ENCODE measurements at places on chromosomes 4 and X.

- no peak for DNase-seq
These were observed 203.9 kb upstream of the GRID2 start for GRCh38 chr4:92099861-92100260.

- no peak for DNase-seq
These were observed 89.8 kb downstream of the UCHL1 start for GRCh38 chr4:41346306-41347061.

DNA sequence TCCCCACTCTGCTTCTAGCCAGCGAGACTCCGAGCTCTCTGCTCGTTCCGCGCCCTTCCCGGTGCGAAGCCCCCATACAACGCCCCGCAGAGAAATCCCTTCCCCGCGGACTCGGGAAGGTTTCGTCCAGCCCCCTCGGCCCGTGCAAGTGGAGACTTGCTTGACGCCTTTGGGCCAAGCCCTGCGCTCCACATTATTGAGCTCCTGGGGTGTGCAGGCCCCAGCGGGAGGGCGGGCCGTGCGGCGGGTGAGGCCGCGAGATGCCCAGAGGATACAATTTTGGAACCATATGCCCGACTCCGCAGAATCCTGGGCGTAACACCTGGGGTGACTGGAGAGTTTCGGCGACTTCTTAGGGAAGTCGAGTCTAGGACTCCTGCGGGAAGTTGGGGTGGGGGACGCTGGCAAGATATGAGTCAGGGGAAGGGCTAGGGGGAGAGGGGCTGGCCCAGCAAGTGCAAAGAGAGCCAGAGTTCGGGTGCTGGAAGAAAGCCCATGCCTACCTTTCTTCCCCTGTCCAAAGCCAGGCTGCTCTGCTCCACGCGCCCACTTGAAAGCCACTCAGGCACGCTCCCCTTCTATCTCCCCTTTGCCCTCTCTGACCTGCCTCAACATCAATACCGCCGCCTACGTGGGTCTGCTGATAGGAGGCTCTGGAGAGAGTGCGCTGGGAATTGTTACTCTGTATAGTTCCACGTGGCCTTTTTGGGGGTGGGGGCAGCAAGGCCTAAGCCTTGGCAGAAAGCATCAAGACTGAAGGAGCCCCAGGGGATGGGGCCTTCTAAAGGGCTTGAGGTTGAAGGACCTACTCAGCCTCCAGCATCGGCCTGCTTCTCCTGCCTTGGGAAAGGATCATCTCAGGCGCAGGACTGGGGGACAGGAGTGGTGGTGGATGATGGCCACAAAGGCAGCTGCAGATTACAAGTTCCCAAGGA is 1.2 kb upstream of the ELF4 start:
- DNase-seq: no peak

- DNase-seq: no peak
These were observed 94.7 kb upstream of the CBLL2 start for GRCh38 chrX:22177950-22178515.

DNA sequence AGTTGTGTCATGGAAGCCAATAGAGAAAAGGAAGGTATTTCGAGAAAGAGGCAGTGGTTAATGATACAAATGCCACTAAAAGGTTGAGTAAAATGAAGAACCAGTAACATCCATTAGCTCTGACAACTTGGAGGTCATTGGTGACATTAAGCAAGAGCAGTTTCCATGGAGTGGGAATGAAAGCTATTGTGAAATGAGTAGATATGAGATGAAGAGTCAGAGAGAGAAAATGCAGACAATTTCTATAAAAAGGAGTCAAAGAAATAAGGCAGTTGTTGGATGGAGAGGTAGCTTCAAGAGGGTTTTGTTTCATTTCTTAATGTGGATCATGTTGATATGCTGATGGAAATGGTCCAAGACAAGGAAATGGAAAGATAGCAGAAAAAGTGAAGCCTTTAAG is 9.6 kb upstream of the AMTN start:
- DNase-seq: no peak

DNA sequence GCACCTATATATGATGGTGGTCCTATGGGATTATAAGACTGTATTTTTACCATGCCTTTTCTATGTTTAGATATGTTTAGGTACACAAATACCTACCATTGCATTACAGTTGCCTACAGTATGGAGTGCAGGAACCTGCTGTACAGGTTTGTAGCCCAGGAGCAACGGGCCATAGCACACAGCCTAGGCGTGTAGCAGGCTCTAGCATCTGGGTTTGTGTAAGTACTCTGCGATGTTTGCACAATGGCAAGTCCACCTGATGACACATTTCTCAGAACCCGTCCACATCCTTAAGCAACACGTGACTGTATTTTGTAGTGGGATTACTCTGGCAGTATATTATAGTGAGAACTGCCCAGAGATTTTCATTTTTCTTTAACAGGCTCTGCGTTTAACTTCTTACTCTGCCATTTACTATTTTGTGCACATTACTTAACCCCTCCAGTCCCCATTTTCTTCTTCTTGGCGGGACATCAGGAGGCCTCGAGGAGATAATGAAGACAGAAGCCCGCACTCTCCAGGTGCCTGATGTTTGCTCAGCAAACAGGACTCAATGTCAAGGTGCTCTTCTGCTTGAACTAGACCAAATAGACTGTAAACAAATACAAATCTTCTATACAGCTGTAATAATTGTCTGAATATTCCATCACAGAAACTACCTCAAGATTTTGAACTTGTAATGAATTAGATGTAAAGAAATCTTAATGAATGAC is 102.0 kb upstream of the PDLIM3 start:
- DNase-seq: no peak

DNA sequence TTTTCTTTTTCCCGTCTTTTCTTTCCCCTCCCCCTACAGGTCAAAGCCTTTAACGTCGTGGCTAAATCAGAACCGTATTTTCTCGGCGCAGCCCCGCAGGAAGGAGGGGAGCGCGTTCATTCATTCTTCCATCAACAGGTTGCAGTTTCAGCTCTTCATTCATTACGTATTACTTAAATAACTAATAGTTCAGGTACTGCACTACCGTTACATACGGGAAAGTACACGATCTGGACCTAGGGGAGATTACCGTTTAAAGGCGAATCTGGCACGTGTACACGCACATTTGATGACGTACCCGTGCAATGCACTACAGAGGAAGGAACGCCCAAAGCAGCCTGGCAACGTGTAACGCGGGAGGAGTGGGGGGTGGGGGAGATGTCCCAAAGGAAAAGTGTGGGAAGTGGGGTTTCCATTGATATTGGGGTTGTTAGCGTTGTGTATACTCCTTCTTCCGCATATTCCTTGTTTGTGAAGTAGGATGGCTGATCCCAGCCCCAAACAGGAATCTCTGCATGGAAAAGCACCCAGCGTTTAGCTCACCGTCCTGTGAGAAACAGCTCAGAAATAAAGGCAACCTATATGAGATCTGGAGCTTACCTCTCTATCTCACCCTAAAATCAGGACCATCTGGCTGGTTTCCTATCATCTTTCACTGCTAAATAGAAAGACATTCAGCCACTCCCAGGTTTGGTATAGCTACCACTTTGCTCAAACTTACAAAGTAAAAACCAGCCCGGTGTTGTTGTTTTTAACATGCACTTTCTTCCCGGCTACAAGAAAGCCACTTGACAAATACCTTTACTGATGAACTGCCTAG is 585 bp upstream of the SEC24D start:
- DNase-seq: peak; percentile 12

- DNase-seq: no peak
These were observed 117.3 kb upstream of the NOCT start for GRCh38 chr4:138898282-138898681.

- no peak for DNase-seq
These were observed 5.5 kb downstream of the TMEM131L start for GRCh38 chr4:153471698-153472093.

DNA sequence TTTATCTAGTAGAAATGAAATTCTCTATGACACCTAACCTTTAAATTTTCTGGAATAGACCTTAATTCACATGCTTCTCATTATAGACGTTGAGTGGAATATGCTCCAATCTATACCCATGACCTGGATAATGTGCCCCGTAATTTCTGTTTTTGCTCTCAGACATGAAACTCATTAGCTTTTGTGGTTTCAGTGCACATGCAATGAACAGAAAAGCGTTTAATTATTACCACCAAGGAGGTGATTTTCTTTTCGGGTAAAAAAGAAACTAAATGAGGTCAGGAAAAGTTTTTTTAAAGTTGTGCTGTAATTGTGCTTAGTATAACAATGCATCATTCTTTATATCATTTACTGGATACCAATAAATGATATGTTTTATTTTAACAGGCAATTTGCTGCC is 1703.9 kb upstream of the TENM3 start:
- DNase-seq: no peak

DNA sequence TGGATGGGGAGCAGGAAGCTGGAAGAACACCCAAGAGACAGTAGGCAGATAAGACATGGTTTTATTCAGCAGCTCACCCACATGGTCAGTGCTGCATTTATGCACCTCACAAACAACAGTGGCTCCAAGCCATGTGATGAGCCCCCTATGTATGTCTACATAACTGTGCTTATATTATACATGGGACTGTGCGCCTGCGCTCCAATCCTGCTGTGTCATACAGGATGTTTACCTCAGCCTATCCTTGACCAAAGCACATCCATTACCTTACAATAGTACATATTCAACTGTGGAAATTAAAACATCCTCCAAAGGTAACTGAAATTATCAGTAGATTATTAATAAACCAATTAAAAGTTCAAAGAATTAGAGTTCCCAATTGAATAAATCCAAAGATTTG is 44.1 kb upstream of the SGMS2 start:
- no peak for DNase-seq

DNA sequence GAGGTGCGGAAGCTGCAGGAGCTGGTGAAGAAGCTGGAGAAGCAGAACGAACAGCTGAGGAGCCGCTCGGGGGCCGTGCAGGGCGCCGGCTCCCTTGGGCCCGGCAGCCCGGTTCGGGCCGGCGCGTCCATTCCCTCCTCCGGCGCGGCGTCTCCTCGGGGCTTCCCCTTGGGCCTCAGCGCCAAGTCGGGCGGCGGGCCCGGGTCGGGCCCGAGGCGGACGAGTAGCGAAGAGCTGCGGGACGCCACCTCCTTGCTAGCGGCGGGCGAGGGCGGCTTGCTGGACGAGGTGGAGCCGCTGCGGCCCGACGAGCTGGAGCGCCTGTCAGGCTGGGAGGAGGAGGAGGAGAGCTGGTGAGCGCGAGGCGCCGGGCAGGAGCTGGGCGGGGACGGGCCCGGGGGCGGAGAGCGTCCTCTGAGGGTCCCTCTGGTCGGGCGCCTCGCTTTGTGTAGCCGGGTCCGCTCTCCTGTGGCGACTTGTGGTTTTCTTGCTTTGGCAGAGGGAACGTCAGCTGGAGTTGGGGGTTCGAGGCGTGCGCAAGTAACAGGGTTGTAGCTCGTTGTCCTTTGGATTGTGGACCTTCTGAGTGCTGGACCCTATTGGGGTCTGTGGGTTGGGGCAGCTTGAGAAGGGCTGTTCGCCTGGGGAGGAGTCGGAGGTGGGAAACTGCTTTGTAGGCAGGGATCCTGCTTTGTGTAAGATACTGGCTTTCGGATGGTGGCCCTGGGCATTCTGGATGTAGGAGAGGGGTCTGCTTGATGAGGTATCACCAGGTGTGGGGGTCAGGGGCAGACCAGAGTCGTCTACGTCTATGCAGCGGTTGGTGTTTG is 662 bp downstream of the SLAIN2 start:
- peak; percentile 13 for DNase-seq

GRCh38 chrX:107686026-107686425 is 57.7 kb downstream of the PRPS1 start:
- DNase-seq: no peak

GRCh38 chr4:120293341-120293740 is 226.7 kb upstream of the MAD2L1 start:
- no peak for DNase-seq

- DNase-seq: no peak
These were observed 31.4 kb downstream of the HMX1 start for GRCh38 chr4:8840006-8840793.

GRCh38 chr4:127641524-127641923 is 8.8 kb downstream of the INTU start:
- no peak for DNase-seq

DNA sequence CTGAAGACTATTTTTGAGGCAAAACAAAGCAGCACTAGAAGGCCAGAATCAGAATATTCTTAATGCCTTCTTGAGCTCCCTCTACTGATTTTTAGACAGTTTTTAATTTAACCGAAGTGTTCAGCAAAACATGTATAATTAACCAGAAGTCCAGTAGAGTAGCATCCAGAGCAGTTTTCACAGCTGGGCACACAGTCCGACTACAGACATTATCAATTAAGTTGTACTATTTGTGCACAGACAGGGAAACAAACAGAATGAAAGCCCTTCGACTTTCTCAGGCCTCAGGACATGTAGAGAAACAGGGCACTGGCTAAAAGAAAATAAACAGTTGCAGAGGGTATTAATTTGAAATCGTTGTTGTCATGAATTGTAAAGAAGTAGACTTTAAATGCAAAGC is 11.9 kb downstream of the FSTL5 start:
- DNase-seq: no peak

DNA sequence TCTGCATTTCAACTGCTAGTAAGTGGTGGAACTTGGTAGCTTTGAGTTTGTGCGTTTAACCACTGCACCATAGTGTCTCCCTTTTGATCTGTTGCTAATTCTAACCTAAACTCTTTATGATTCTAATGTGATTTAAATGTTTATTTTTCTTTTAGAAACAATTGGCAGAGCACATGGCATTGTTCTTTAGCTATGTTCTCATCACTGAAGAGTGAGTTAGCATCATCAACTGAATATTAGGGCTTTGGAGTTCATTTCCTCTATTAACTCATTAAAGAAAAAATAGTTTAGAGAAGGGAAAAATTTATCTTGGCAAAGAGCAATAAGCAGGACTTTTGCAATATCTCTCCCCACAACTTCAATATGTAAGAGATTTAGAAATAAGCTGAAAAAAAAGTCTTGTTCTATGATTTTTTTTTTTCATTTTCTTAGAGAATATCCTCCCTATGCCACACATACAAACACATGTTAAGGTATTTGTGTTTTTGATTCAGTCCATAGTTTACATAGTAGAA is 25.7 kb downstream of the CPEB2 start:
- DNase-seq: no peak

GRCh38 chr4:86660401-86660800 is 66.3 kb downstream of the PTPN13 start:
- no peak for DNase-seq

DNA sequence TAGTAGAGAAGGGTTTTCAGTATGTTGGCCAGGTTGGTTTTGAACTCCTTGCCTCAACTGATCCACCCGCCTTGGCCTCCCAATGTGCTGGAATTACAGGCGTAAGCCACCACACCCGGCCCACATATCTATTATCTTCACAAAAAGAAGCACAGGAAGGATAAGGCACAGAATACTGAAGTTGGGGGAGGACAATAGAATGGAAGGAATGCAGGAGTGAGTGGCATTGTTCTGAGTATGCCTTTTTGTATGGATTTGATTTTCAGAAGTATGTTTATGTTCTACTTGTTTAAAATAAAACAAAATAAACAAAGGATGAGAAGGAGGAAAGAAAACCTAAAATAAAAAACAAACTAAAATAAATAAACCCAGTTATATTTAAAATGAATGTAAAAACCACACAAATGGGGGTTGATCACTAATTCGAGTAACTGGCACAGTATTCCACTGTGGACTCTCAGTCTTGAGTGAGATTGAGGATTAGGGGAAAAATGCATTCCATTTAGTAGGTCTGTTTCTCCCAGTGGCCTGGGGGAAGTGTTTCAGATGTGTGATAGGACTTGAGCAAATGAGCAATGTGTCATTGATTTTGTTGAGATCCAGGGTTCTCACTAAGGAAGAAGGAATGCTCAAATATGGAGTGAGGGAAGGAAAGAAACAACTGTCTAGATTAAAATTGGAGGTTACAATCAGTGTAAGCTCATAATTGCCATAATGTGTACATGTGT is 109.0 kb upstream of the C1QTNF7 start:
- no peak for DNase-seq

- DNase-seq: no peak
These were observed 286.4 kb downstream of the PRDM5 start for GRCh38 chr4:120636120-120636630.
